ENCODE measurements at places on chromosomes 7 and 10.

GRCh38 chr7:131781-132482 lies 60.4 kb upstream of the FAM20C start:
- DNase-seq: no peak

DNA sequence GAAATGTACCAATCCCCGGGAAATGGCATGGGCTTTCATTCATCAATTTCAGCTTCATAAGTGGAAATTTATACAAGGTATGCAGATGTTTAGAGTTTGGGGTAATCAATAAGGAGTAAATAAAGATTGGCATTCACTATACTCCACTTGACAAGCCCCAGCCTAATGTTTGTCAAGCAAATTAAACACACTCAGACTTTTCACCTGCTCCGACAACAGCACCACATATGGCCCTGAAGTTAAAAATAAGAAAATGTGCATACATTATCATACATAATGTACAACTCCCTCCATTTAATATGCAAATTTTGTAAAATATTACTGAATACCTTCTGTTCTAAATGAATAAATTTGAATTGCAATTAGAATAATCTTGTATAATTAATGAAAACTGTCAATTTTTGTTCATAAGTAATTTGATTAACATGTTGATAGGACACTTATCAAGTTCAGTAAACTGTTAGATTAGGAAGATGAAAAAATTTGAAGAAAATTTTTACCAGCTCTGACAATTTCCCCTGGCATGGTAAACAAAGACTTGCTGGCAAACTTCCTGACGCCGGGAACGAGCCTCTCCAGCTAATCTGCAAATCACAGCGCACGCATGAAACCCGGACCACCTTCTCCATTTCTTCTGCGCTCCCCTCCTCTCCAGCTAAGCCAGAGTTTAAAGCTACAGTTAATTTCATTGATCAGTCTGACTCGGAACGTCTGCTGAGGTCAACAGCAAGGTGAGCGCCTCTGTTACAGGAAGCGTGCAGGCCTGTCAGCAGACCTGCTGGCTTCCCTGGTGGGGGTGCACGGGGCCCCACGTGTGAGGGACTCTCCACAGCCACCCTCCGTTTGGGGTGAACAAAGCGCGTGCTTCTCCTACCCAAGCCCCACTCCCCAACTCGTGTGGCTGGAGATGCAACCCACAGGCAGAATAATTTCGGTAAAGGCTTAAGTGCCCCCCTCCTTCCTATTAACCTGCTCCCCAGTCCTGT lies 70.7 kb downstream of the EBF3 start:
- DNase-seq: no peak

DNA sequence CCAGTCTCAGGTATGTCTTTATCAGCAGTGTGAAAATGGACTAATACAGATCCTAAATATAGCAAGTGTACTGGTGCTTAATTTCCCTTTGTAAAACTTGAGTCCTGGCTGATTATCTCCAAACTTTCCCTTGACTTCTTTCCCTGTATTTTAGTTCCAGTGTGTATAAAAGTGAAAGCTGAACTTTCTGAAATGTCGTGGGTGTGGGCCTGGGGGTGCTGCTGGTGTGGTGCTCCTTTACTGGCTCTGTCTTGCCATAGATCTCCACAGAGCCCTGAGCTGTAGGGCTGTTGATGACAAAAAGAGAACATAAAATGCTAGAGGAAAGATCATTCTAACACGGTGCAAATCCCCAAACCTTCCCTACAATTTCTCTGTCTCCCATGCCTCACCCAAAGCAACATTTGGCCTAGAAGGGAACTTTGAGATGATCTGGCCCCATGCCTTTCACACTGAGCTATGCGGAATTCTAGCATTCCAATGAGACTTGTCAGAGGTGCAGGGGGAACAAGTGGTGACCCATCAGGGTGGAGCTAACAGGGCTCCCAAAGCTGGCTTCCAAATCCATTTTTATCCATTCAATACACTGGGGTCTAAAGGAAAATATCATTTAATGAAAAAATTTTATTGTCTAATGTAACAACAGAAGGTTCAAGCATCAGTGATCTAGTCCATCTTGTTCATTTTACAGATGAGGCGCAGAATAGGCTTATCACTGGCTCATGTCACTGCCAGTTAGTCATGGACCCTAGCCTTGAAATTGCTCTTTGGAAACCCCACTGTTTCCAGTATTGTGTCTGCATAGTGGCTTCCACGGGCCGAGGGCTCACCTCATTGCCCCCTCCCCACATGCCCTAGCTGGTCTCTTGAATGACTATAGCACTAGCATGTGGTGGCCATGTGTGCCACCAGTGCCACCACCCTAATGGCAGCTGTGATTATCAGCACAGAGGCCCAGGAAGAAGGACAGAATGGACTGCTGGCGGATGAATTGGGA lies 1000.9 kb downstream of the LRMDA start:
- DNase-seq: no peak

DNA sequence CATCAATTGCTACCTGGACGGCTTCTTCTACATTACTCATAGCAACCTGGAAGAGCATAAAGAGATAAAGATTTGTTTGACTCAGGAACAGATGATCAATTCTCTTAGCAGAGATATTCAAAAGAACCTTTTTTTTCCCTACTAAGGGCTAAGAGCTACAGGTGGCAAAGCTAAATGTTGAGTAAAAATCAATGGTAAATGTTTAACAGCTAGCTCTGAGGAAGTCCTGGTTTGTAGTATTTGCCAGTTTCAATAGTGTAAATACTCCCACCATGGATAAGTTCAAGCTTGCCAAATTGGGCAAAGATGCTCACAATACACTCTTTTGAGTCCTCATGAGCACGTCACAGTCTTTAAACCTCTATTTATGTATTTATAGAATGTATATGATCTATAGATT lies 64.0 kb downstream of the AKR1E2 start:
- DNase-seq: no peak

GRCh38 chr10:109889867-109890266 lies 33.4 kb downstream of the XPNPEP1 start:
- DNase-seq: no peak

GRCh38 chr10:13994932-13995331 lies 335.8 kb downstream of the FRMD4A start:
- DNase-seq: no peak

DNA sequence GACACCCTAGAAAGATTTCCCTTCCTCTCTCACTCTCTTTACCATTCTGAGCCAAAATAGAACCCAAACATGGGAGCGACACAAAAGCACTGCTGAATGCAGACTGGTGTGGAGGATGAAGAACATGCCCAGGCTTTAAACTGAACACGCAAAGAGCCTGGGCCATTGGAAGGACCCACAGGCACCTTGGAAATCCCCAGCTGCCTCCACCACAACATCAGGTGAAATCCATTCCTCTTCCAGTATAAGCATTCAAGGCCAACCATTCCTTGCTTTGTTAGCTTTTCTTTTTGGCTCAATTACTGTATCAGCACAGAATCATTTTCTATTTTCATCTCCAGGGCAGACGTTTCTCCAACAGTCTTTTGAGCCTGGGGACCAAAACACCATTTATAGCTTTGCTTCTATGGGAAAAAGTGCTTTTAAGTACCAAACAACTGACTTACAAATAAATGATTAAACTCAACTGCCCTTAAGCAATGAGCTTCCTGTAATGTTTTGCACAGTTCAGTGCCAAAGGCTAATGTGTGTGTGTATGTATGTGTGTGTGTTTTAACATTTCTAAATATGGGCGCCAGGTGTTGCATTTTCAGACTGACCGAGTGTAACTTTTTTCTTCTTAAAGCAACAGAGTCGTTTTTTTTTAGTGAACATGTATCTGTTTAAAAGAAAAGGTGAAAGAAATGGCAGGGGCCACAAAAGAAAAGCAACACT lies 16.2 kb upstream of the BLNK start:
- no peak for DNase-seq

DNA sequence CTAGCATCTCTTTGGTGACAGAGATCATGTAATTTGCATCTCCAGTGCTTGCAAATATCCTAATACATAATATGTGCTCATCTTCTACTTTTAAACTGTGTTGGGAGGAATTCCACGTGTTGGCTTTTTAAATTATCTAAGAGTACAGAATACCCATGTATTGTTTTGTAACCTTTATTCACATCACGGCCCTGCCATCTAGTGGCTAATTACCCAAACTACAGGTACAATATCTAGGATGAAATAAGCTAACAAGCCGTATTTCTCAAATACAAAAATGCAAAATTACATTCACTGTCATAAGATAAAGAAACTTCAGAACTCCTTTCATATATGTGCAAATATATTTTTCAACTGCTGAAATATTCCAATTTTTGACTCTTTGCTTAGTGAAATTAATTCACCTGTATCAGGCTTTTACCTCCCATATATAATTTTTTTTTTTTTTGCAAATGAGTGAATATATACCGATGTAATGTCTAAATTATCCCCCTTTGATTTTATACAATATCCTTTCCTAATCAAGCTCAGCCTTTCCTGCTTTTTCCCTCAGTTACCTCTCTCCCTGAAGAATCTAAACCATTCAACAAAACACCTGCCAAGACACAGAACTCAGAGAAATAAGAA lies 30.3 kb upstream of the LSM8 start:
- no peak for DNase-seq

GRCh38 chr7:121486590-121486989 lies 90.5 kb upstream of the FAM3C start:
- DNase-seq: no peak

GRCh38 chr10:6165221-6165725 lies 37.5 kb upstream of the PFKFB3 start:
- no peak for DNase-seq

GRCh38 chr7:126700807-126701604 lies 551.7 kb downstream of the GRM8 start:
- peak; percentile 78 for DNase-seq

DNA sequence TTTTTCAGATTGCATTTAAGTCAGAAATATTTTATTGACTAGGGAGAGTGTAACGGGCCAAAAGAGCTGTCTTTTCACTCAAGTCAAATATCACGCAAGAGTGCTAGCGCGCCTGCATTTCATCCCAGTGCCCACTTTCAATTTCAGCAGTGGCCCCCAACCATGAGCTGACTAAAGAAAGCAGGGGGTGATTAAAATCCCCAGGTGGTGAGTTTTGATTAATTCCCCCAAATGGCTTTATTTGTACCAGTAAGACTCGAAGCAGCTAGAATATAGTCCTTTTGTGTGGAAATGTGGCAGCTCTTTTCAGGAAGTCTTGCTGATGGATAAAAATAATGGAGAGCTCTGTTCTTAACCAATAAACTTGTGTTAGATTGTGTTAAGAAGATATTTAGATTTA lies 35.3 kb downstream of the TRUB1 start:
- no peak for DNase-seq

GRCh38 chr10:4006051-4006450 lies 221.0 kb upstream of the KLF6 start:
- DNase-seq: no peak

DNA sequence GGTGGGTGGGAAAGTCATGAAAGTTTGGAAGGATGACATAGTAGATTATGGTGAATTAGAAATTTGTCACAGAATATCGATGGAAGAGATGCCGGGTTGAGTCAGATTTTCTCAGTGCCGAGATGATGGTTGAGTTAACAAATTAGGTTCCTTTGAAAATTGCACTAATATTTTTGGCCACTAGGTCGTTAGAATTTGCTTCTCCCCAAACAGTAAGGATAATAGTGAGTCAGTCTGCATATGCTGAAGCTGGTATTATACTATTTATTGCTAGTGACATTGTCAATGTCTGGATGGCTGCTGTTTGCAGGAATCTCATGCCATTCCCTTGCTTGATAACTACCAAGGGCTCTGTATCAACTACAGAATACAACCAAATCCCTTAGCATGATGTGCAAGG lies 37.7 kb upstream of the MINDY3 start:
- DNase-seq: no peak

GRCh38 chr7:121572615-121573014 lies 176.5 kb upstream of the FAM3C start:
- DNase-seq: no peak

DNA sequence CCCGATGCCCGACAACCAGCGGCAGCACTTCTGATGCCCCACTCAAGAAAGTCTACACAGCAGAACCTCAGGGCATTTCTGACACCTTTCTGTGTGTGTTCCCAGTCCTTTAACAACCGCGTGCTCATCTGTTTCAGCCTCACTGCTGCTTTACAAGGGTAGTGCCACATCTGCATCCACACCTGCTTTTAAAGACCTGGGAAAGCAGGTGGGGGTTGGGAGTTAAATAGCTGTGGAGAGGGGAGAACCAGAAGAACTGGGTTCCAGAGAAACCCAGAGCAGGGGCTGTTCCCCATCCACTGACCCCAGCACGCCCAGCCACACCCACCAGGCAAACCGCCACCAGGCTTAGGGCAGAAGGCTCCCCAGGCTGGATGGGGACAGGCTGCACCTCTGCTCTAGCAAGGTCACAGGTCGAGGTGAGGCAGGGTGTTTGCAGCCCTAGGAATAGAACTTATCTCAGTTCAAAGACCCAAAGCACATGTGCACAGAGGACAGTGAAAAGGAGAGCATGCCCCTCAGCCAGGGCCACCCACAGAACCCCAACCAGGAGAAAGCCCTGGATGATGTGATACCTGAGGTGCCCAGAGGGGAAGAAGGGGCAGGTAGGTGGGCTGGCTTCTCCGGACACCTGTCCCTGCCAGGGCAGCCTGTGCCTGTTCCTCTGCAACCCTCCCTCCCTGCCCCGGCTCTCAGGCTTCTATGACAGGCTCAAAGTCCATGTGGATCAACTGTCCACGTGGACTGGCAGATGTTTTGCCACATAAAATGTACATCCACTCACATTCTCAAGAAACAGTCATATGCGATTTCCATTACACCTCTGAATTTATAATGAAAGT lies 51.3 kb downstream of the COBL start:
- DNase-seq: no peak

DNA sequence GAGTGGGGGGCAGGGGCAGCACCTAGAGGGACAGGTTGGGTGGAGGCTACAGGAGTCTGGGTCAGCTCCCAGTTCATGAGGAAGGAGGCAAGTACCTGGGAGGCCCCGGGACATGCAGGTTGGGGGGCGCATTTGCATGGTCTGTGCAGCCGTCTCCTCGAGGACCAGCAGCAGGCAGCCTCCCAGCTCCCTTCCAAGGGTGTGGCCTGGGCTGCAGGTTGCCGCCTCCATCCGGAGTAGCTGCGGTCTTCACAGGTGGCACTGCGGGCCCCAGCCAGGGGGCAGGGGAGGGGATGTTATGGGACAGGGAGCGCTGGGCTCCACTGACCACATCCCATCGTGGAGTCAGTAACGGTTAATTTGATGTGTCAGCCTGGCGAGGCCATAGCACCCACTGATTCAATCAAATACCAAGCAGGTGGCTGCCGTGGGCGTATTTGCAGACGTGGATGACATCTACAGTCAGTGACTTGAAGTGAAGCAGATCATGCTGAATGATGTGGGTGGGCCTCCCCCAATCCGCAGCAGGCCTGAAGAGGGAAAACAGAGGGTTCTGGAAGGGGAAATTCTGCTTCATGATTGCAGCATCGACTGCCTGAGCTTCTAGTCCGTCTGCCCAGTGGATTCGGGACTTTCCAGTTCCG lies 81.6 kb downstream of the PRKAG2 start:
- DNase-seq: peak; percentile 84

All from T-helper 2 cell treated with Interferon-gamma antibody and Interleukin-4, amounts not matched to agents 5 μg/mL and 100 μg/mL, for 36 hours (primary cell).